ENCODE measurements at places on chromosomes 6 and 20.

- DNase-seq = no peak
These were observed 2.0 kb downstream of the LY86 start for GRCh38 chr6:6590530-6590929.

GRCh38 chr20:44819936-44820335 is 9.6 kb upstream of the RIMS4 start:
- DNase-seq = no peak

DNA sequence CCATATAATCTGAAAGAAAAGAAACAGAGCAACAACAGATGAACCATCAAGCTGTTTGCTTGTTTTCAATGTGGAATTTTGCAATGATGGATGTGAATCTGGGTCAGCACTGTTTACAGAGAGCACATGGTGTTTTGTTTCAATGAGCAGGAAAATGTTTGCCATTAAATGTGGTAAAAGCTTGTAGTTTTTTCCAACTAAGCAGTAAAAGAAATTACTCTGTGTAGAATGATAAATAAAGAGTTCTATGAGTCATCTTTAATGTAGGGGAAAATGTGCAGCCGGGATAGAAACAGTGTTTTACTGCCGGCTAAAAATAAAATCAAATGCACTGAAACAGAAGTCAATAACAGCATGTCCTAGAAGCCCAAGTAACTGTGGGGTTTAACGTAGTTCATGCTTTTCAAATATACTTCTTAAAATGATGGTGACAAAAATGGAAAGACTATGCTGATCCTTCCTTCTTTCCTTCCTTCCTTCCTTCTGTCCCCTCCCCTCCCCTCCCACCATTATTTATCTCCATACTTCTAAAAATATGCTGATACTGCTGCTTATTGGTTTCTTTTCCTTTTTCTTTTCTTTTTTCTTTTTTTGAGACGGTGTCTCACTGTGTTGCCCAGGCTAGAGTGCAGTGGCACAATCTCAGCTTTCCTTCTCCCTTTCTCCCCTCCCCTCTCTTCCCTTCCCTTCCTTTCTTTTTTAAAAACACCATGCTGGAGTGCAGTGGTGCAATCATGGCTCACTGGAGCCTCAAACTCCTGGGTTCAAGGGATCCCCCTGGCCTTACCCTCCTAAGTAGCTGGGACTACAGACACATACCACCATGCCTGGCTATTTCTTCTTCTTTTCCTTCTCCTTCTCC is 6.3 kb upstream of the NAA20 start:
- DNase-seq = peak; percentile 25

DNA sequence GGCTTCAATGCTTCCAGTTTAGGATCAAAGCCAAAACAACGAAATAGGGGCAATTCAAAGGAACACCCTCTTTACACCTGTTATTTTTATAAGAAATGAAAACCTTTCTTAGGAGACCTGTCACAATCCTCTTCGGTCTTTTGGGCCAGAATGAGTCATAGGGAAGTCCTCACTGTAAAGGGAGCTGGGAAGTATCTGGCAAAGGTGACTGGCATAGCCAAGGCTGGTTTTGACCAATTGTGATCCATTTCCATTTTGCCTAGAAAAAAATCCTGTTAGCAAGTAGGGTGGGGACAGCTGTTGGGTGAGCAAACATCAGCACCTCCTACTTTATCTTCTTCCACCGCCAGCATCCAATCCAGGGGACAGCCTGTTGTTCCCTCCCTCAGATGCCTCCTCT is 343.2 kb upstream of the SULF2 start:
- DNase-seq = no peak

DNA sequence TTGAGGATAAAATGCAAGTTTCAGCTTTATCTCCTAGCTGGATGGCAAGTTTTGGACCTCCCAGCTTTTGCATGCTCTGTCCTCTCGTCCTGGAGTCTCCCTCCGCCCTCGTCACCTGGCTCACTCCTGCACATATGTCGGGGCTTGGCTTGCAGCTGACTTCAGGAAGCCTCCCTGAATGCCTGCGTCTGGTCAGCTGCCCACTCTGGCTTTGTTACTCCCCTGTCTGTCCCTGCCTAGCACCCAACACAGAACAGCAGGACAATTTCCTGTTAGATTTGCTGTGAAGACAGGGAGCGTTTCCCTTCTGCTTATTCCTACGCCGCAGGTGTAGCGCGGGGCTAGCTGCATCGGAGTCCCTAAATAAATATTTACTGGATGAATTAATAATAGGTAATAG is 5.4 kb downstream of the JPH2 start:
- DNase-seq = no peak

GRCh38 chr6:112040956-112041355 is 12.9 kb upstream of the CCN6 start:
- DNase-seq = no peak

DNA sequence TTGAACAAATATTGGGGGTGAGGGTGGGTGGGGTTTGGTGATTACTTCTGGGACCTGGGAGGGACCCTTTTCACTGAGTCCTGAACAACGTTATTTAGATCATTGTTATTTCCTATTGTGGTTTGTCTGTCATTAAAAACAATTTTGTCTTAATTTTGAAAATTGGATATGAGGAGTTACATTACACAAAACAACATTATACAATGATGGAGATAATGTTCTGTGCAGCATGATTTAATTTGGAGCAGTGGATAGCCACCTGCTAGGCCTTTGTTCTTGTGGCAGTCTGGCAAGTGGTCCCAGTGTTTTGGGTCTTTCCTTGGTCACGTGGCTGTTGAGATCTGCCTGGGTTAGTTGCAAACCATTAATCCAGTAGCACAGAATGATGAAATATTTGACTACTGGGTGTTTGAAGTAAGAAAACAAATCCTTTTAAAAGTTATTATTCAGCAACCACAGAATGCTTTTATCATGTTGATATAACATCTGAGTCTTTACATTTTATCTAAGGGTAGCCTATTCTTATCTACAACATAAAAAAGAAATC is 172.8 kb downstream of the CDKAL1 start:
- DNase-seq = peak; percentile 37

DNA sequence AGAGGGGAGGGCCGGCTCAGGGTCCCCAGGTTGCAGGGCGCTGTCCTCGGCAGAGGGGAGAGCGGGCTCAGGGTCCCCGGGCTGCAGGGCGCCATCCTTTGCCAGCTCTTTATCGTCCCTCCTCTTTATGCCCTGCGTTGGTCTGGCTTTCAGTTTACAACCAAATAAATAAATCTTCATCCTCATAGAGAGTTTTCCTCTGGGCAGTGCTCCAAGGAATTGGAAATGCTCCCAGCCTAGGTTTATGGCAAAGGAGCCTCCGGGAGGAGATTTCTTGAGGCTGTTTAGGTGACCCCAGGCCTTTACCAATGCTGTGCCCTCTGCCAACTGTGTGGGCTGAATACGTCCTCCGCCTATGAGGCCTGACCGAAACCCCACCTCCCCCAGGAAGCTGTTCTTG is 60.2 kb downstream of the CHMP4B start:
- no peak for DNase-seq

Measured in NCI-H2029 (cell line).